Stimulated activated CD4-positive, alpha-beta T cell treated with anti-CD3 and anti-CD28 coated beads, Interleukin-4, amount 100 ng/mL, for 1 hour (primary cell): ENCODE measurements at places on chromosomes 2 and 18.

- no peak for DNase-seq
Observed at GRCh38 chr2:33425586-33426031, 50.8 kb upstream of the RASGRP3 start.

GRCh38 chr2:218422403-218423086 is 3.6 kb downstream of the VIL1 start:
- DNase-seq, result no peak

DNA sequence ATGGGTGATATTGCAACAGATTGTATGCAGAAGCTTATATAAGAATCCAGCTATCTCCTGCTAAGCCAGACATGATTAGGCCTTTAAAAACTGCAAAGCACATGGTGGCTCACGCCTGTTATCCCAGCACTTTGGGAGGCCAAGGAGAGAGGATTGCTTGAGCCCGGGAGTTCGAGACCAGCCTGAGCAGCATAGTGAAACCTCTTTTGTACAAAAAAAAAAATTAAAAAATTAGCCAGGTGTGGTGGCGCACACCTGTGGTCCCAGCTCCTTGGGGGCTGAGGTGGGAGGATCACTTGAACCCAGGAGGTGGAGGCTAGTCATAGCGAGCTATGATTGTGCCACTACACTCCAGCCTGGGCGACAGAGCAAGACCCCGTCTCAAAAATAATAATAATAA is 204.6 kb downstream of the TNS1 start:
- no peak for DNase-seq

DNA sequence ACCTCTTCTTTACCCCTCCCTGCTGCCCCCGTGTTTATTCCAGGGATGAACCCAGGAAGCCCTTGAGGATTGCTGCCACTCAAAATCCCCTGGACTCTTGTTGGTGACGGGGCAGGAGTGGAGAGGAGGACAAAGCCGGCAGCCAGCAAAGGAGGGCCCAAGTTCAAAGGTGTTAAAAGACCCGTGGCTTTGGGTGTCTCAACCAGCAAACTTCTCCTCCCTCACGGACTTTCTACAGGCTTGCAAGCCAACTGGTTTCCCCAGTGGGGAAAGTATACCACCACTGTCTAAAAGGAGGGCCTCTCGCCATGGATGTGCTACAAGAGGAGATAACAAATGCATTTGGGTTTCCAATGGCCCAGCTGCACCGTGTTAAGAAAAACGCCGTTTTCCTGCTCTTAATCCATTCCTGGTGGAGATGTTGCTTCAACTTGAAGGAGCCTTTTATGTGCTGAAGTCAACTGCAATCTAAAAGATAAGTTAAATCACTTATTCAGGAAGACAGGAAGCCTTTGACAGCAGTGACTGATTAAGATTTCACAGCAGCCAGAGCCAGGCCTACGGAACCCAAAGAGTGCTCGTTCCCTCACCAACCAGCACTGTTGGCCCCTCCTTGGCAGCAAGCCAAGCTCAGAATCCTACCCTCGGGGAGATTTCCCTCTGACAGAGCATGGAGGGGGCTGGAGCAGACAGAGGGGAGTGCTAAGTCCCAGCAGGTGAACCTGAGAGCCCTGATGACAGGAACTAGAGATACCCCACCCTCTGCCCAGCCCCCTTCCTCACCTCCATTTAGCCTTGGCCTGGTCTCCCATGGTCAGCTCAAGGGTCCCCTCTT is 57.8 kb downstream of the ZBTB7C start:
- DNase-seq, result no peak

GRCh38 chr2:4140281-4140970 is 437.1 kb downstream of the DCDC2C start:
- DNase-seq, result no peak
